ENCODE measurements at places on chromosomes 2 and 18. TPM values are rescaled to one million over a fixed set of nuclear protein-coding genes. Genes with fewer than 3 reads are reported as not detected.

ZSWIM2 gene
- total RNA-seq = not detected

EHD3 gene
- total RNA-seq = 1.1 TPM

GULP1 gene
- total RNA-seq = not detected

ADRA2B gene
- total RNA-seq = 1.3 TPM

UCN gene
- 2.4 TPM for total RNA-seq

HOXD9 gene
- not detected for total RNA-seq

FAM117B gene
- 26.1 TPM for total RNA-seq

PROKR1 gene
- not detected for total RNA-seq

LMAN1 gene
- 134 TPM for total RNA-seq

CTAGE1 gene
- not detected for total RNA-seq

SNED1 gene
- 4.8 TPM for total RNA-seq

SCYGR4 gene
- total RNA-seq = not detected

MAP3K19 gene
- total RNA-seq = 0.13 TPM

NDC80 gene
- 68.9 TPM for total RNA-seq

CD226 gene
- 146 TPM for total RNA-seq

UGT1A5 gene
- total RNA-seq = not detected

FOXD4L1 gene
- 0.32 TPM for total RNA-seq

GRCh38 chr2:168253379-168253778 lies 6.0 kb upstream of the STK39 start:
- ATAC-seq = no peak

GRCh38 chr18:9474108-9474982 lies 968 bp upstream of the RALBP1 start:
- no peak for ATAC-seq

DNA sequence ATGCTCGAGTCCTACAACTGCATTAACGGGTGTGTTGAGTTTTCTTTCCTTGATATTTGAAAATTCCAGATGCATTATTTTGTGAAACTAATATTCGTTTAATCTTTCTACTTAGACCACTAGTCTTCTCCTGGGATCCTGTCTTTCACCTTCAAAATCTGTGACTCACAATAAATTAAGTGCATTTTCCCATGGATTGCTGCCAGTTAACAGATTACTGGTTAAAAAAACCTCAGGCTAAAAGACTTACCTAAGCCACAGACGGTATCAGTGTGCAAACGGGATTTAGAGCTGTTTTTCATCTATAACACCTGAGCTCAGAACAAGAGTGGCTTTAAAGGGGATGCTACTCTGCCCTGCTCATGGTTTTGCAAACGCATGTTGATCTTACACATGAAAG lies 10.2 kb downstream of the FECH start:
- ATAC-seq = no peak

DNA sequence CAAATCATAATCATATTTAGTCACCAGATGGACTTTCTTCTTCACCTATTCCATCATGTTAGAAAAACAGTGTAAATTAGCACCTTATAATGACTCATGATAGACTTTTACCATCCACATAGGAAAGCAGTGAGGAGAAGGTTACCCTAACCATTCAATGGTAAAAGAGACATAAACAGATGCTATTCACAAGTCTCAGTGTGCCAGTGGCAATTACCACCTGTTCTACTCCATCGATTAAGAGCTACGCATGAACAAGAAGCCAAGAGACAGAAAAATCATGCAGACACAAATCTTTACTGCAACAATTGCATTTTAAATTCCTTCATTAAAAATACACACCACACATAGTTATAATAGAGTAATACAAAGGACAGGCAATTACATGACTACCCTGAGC lies 106.7 kb upstream of the CHAC2 start:
- no peak for ATAC-seq

- no peak for ATAC-seq
These were observed 304.7 kb downstream of the PTPRM start for GRCh38 chr18:7871560-7872456.

DNA sequence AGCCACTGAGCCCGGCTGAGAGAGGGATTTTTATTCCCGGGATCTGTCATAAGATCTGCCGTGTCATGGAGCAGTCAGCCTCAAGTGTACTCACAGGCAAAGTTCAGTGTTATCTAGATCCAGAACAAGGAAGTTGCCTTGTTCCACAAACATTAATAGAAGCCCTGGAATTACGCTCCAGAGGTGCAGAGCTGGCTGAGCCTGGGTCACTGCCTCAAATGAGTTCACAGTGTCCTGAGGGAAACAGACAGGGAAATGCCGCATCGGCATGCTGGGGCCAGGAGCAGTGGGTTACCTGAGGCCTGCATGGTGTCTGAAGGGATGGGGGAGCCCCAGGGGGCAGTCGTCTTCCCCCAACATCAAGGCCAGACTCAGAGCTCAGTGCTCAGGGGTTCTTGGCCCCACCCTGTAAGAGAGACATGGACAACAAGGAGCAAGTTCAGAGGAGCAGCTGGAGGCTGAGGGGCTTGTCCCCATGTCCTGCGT lies 42.7 kb upstream of the ODC1 start:
- ATAC-seq = no peak

GRCh38 chr2:98769114-98769476 lies 38.2 kb upstream of the MGAT4A start:
- ATAC-seq = no peak

- ATAC-seq = no peak
These were observed 155.3 kb downstream of the DDX1 start for GRCh38 chr2:15746703-15747550.

DNA sequence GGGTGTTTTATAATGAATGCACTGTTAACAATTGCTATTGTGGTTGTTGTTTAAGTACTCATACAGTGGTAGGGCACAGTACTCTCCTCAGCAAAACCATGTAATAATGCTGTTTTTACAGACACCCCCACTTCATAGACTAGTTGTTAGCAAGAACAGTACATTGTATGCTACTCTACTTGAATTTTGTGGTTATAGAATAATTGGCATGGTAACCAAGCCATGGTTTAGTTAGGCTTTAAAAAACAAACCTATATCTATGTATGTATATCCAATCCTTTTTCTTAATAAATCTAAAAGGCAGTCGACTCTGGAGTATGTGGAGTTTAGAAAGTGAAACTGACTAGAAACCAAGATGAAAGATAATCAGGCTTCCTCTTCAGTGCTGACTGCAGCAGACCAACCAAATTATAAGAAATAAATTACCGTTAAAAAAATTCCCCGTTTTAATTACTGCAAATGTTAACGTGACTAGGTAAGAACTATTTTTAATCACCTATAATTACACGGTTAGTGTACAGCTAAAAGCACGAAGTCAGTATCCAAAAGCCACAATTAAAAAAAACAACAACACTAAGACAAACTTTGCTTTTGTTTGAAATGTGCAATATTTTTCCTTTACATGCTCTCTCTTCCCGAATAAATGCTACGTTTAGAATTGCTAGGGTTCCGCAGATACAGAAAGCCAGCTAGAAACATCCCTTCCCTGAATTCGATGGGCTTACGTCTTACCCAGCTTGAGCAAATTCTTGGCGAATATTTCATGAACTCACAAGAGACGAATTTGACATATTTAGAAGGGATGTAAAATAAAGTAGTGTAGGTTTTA lies 113.3 kb upstream of the SERTAD2 start:
- ATAC-seq = peak; percentile 38

- ATAC-seq = peak; percentile 87
These were observed 5.1 kb downstream of the SLC35F6 start for GRCh38 chr2:26769089-26769761.

- no peak for ATAC-seq
These were observed 102.7 kb upstream of the TAF1B start for GRCh38 chr2:9740382-9741073.

- ATAC-seq = no peak
These were observed 110.9 kb downstream of the ROCK1 start for GRCh38 chr18:21000667-21001066.

- ATAC-seq = no peak
These were observed 1.4 kb downstream of the PCBP1 start for GRCh38 chr2:70088598-70089219.

DNA sequence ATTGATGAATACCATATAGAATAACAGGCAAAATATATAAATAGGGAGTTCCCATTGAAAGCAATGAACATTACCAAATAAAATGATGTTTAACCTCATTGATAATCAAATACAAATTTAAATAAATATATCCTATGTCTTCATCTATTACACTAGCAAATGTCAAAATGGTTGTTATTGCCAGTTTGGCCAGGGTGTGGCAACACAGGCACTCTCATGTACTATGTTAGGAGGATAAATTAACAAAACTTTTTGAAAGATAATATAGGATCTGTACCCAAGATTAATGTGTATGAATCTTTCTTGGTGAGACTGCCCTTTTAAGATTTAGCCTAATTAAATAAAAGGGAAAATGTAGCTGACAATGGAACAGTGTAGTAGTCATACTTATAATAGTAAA lies 659.3 kb downstream of the ERBB4 start:
- ATAC-seq = no peak

GRCh38 chr2:213185147-213185822 lies 33.9 kb upstream of the IKZF2 start:
- no peak for ATAC-seq

- ATAC-seq = peak; percentile 43
These were observed 83.9 kb downstream of the PLCL1 start for GRCh38 chr2:197888321-197888720.

GRCh38 chr2:235199128-235199527 lies 247.3 kb downstream of the SH3BP4 start:
- ATAC-seq = no peak

- ATAC-seq = no peak
These were observed 115.4 kb downstream of the ACAA2 start for GRCh38 chr18:49697757-49698524.

DNA sequence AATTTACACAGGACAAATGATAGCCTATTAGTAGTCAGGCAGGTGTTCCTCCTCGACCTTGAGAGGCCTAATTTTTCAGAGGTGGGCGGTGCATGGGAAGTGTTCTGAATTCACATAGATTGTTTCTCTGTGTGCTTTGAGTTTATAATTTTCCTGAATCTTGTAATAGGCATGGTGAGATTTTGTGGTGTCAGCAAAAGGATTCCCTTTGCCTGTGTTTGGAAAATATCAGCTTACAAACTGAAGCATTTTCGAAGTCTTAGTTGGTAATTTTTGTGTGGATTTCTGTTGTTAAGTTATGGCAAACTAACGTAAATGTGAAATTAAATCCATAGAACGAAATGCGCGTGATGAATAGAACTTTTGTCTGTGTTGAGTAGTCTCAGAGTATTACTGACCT lies 194.0 kb upstream of the RBMS1 start:
- ATAC-seq = no peak

DNA sequence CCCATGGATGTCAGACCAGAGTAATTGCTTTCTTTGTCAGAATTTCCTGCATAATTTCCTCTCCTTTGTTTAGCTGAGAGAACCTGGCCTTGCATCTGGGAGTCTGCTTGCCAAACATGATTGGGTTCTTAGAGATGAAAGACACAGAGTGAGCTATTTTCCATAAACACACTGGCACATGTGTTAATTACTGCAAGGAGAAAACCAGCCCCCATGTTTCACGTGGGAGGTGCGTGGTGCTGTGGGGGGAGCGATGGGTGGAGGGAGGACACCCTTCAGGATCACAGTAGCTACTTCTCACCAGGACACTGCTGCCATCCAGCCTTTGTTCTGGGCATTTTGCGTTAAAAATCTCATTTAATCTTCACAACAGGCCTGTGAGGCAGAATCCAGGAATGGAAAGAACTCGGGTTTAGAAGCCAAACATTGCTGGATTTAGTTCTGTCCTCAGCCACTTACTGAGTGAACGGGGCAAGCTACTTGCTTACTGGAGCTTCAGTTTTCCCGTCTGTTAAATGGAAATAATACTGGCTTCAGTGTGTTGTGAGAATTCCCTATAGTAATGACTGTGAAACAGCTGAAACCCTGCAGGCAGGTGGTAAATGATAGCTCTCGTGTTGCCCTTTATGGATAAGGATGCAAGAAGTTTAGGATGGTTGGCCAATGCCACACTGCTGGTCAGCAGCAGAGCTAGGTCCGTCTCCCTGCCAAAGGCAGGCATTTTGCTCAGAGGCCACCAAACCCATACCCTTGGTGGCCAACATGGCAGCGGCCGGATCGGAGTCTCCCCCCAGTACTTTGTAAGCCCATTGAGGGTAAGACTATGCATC lies 100.1 kb upstream of the ASAP2 start:
- no peak for ATAC-seq

DNA sequence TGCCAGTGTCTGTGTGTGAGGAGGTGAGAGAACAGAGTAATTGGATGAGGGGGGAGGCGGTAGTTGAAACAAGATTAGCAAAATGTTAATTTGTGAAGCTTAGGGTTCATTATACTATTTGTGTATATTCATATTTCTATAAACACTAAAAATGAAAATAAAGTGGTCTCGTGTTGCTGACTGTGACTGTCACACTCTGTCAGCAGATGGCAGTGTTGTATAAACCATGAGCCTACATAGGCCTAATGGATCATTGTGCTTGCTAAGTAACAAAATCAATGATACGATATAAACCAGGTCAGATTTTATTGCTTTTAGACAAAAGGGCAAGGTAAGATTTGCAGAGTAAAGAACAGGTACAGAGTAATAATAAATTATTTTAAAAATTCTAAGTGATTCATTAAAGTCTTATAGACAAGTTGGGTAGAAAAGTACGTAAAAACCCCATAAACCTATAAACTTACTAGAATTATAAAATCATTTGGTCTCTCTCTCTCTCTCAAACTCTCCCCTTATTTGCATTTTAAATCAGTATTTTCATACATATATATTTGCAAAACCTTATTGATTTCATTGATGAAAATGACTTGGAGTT lies 182.7 kb downstream of the RPIA start:
- ATAC-seq = peak; percentile 49

DNA sequence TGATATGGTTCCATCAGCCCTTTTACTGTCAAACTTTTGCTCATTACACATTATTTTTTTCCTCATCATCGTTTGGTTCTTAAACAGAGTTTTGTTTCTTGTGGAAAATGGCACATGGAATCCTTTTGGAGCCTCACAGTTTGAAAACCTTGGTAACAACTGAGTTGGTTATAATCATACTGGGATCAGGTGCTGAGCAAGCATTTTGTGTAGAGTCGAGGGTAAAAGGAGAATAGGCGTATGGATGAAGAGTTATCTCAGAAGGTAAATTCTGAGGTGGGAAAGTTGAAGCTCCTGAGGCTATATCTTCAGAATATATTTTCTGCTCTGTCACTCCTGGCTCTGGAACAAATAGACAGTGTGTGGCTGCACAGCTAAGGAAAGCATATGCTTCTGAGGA lies 274.0 kb upstream of the DSEL start:
- no peak for ATAC-seq

GRCh38 chr2:189628817-189629530 lies 32.3 kb upstream of the ASNSD1 start:
- ATAC-seq = no peak

DNA sequence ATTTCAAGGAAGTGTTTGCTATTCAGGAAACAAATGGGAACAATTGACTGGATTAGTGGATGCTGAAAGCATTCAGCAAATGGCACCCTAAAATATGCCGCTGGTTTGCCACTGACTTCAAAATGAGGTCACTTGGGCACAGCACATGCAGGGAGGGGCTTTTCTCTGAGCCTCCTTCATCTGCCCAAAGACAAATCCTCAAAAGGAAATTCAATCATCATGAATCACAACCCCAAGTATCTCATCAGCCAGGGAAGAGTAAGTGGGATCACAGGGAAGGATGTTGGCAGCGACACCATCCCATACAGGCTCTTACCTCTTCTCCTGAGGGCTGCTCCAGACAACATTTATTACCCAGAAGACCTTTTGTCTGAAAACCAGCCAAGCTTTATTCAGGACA lies 14.4 kb upstream of the SP140L start:
- ATAC-seq = no peak

Measured in activated T-helper 17 cell treated with anti-CD3 and anti-CD28 coated beads, Interleukin-2, amount 50 U/mL, for 72 hours (primary cell).